HFF-Myc (cell line): ENCODE measurements at places on chromosomes 7 and 10.

- DNase-seq, result no peak
Observed at GRCh38 chr7:102376964-102377466, 19.1 kb upstream of the PRKRIP1 start.

- DNase-seq, result no peak
Observed at GRCh38 chr7:142833174-142834048, 21.5 kb upstream of the EPHB6 start.

DNA sequence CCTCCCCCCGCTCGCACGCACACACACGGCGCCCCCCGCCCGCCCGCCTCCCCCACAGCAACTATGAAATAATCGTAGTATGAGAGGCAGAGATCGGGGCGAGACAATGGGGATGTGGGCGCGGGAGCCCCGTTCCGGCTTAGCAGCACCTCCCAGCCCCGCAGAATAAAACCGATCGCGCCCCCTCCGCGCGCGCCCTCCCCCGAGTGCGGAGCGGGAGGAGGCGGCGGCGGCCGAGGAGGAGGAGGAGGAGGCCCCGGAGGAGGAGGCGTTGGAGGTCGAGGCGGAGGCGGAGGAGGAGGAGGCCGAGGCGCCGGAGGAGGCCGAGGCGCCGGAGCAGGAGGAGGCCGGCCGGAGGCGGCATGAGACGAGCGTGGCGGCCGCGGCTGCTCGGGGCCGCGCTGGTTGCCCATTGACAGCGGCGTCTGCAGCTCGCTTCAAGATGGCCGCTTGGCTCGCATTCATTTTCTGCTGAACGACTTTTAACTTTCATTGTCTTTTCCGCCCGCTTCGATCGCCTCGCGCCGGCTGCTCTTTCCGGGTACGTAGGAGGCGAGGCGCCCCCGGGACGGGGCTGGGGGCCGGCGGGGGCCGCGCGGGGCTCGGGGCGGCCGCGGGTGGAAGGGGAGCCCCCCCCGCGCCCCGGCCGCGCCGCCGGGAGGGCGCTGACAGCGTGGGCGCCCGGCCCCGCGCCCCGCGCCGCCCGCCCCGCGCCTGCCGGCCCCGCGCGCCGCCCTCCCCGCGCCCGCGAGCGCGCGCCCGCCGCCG lies 441 bp downstream of the BMI1 start:
- no peak for DNase-seq

- no peak for DNase-seq
Observed at GRCh38 chr10:124611738-124612137, 132.4 kb downstream of the FAM53B start.

DNA sequence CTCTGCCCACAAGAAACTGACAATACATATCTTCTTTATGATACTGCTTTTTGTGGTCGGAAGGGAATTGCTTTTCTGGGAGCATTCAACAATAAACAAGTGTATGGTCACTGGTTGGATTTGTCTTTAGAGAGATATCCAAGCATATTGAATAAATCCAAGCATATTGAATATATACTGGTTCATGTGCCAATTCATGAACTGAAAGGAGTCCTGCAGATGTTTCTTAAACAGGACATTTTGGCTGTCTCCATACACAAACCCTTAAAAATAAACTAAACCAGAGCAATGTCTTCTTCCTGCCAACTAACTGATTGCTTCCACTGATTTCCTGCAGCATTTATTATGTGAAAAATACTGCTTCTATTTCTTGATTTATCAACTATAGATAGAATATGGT lies 173.9 kb downstream of the FOXP2 start:
- no peak for DNase-seq

- no peak for DNase-seq
Observed at GRCh38 chr7:37728747-37729146, 45.2 kb downstream of the GPR141 start.

DNA sequence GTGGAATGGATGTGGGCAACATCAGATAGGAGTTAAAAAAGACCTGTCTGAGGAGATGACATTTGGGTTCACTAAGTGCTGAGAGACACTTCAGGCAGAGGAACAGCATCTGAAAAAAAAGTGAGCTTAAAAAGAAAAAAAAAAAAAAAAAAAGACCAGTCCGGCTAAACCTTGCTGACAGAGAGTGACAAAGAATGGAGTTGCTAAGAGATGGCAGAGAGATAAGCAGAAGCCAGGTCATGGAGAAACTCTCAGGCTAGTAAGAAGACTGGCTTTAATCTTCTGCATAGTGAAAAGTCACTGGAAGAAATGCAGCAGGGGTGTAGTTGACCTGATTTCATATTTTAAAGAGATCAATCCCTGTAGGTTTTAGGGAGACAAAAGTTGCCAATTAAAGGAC lies 711.1 kb upstream of the SEMA3D start:
- no peak for DNase-seq

- no peak for DNase-seq
Observed at GRCh38 chr7:156131881-156132280, 319.6 kb upstream of the SHH start.

- no peak for DNase-seq
Observed at GRCh38 chr10:124156524-124157260, 63.3 kb upstream of the CHST15 start.

- no peak for DNase-seq
Observed at GRCh38 chr7:142301923-142302550, 44.2 kb upstream of the PRSS58 start.

- no peak for DNase-seq
Observed at GRCh38 chr10:72392571-72392970, 37.9 kb upstream of the DNAJB12 start.

DNA sequence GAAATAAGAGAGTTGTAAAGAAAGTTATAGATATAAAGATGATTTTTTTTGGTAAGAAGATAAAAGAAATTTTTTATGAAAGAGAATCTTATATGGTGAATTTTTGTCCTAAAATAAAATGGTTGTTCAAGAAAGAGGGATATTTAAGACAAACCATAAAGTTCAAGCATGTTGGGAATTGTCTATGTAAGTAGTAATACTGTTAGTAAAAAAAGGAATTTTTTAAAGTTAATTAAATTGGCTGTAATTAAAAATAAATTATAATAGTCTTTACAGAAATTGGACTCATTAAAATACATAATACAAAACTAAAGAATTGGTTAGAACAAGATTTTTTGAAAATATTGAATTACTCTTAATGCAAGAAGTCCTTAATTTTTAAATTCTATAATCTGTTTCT lies 10.1 kb upstream of the DYNC2I1 start:
- no peak for DNase-seq

GRCh38 chr7:100077205-100077604 lies 4.3 kb downstream of the ZNF3 start:
- DNase-seq, result no peak
